ENCODE measurements at places on chromosomes 11 and 22.

- DNase-seq: no peak
Observed at GRCh38 chr22:32050678-32051515, 7.8 kb downstream of the SLC5A1 start.

DNA sequence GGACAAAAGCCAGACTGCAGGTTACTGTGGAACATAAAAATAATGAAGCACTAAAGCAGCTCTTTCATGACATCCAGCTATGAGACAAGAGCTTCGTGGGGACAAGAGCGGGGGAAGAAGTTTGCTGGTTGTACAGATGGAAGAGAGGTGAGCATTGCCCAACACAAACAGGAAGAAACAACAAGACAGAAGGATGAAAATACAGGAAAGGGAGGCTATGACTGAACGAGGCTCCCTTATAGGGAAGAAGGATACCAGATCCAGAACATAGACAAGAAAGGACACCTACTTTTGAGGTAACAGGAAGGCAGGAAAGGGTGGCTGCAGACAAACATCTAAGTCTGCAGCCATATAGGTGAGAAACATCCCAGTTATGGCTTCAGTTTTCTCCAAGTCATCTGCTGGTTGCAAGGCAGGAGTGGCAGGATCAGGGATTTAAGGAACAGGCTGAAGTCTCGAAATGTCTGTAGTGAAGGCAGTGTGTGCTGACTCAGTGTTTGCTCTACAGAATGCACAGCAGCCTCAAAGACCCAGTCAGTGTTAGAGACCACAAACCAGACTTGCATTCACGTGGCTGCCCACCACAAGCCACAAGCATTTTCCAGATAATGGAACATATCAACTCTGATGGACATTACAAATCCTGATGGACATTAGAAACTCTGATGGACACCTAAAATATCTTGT is 1.9 kb downstream of the CLTCL1 start:
- DNase-seq: no peak

GRCh38 chr11:1008803-1009145 is 27.7 kb downstream of the MUC6 start:
- no peak for DNase-seq

DNA sequence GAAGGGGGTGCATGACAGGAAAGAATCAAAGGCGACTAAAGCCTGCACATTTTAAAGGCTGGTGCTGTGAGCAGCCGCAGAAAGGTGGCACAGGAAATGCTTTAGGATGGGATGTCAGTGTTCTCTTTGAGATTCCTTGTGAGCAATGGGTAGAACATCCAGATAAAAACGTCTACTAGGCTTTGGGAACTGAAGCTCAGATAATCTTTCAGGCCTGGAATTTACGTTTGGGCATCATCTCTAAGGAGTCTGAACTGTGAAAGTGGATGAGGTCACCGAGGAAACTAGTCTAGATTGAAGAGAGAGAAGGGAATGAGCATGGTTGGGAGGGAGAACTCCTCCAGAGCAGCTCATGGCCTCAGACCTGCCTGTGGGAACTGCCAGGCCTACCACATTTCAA is 65.7 kb downstream of the FLI1 start:
- no peak for DNase-seq

GRCh38 chr22:47152938-47153337 is 390.5 kb downstream of the TBC1D22A start:
- no peak for DNase-seq
